Activated CD4-positive, alpha-beta T cell treated with anti-CD3 and anti-CD28 coated beads for 24 hours (primary cell): ENCODE measurements at places on chromosomes 12 and 14.

GRCh38 chr14:81682134-81682533 is 148.5 kb upstream of the SEL1L start:
- no peak for DNase-seq

DNA sequence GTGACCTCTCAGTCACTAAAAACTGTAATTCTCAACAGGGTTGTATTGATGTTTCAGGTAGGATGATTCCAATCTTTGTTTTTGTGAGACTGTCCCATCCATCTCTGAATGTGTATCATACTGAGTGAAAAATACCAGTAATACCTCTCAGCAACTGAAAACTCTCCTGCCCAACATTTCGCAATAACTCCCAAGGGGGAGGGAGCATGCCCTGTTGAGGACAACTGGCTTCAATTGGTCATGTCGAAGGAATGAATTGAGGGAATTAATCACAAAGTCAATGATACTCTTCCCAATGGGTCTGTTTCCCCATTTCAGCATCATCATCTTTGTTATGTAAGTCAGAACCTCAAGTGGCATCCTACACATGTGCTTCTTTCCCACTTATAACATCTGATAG is 102.4 kb upstream of the E2F7 start:
- DNase-seq: no peak

DNA sequence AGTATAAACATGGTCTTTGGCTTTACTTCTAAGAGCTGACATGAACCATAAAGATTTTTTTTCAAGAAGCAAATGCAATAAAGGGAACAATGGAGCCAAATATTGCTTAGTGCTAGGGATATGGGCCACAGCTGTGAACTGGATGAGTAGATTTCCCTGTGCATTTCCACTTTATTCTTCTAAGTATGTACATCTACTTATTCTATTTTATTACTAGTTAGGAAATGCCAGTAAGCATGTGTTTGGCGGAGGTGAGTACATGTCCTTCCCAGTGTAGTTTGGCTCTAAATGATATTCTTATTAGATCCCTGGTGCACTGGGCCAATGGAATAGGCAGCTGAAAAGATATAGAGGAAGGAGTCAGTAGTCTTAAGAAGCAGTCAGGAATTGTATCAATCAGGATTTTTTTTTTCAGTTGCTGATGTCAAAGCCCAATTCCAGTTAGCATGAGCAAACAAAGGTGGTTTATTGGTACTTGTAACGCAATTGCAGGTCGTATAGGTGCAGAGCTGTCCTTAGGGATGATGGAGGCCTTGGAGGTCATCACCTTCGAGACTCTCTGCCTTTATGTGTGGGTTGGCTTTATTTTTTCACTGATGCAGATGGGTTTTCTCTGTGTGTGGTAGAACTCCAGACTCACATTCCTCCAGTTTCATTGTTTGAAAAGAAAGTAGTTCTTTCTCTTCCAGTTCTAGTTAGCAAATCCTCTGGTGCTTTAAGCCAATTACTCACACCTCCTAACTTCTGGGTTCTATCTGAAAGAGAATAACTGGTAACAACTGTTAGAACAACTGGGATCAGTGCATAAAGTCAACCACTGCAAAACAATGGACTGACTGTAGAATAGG is 139.0 kb upstream of the LRIG3 start:
- DNase-seq: no peak

GRCh38 chr12:6383572-6384498 is at the start of gene LTBR:
Gene LTBR (plus strand): TSS chr12:6384162. CDS start chr12:6384359, 197 bp downstream.
- no peak for DNase-seq

- no peak for DNase-seq
Measured at GRCh38 chr14:24851406-24851805, 198.5 kb downstream of the STXBP6 start.

DNA sequence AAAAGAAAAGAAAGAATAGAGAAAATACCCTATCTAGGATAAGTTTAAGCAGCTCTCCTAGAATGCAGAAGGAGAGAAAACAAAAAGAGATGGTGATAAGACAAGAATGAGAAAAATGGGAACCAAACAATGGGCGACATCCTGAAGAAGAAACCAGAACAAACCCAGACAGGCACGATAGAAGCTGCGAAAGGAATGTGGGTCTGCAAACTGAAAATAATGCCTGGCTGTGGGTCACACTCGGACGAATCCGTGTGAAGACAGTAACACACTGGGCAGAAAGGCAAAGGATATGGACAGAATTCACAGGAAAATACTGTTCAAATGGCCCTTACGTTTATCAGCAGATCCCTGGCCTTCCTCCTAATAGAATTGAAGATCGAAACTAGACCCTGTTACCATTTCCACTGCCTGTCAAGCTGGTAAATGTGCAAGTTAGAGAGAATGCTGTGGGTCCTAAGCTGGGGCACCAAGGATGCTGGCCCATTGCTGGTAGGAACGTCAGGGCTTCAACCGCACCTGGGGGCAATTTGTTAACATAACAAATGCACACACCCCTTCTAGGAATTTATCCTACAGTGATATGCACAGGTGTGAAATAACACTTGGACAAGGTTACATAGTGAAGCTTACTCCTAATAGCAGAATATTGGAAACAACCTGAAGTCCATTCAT is 117.5 kb upstream of the RFLNA start:
- no peak for DNase-seq

DNA sequence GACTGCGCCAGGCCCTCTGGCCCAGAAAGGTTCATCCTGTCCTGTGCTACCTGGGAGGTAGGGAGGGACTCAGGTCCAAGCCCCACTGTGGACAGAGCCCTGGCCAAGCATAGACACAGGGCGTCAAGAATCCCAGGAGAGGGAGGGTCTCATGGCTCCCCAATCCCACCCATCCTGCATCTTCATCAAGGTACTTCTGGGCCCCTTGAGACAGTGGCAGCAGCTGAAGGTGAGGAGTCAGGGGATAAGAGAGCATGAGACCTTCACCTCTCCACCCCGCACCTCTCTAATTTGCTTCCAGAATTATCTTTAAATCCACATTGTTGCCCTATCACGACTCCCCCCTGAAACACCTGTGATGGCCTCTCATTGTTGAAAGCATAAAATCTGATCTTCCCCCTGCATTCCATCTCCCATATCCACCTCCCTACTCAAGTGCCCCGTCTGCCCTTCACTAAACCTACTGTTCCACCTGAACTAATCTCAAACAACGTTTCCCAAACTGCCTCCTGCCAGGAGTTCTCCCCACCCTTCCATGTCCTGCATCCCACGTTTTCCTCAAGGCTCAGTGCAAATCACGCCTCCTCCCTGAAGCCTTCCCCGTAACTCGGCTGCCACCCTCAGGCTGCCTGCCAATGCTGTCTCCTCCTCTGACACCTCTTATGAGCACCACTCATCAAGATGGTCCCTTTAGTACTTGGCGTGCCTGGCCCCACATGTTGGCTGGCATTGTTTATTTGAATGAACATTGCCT is 27.1 kb downstream of the KRT18 start:
- DNase-seq: no peak

DNA sequence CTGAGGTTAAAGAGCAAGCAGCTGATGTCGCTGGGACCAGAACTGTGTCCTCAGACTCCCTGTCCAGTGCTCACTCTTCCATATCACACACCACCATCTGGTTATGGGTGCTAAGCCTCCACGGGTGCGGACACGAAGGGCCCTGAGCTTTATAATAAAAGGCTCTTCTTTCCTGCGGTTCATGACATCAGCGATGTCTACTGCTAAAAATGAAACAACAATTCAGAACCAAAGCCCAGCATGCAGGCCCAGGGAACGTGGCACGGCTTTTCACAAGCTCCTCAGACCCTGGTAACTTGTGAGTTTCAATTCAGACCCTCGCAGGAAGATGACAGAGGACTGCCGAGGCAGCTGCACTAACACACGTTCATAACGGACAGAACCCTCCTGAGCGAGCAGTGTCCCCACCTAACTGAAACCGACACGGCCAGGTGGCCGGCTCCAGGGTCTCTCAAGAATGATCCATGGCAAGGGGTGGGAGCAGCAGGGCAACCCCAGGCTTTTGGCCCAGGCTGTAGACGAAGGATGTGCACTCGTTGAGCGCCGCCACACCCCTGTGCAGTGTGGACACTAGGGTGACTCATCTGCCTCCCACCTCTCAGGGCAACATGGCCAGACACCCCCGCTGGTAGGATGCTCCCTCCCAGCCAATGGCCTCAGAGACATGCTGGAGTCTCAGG is 180.3 kb downstream of the CALM1 start:
- DNase-seq: no peak

- no peak for DNase-seq
Measured at GRCh38 chr12:50188875-50189575, 21.9 kb upstream of the CERS5 start.

GRCh38 chr14:73743431-73743931 is 29.3 kb upstream of the PNMA1 start:
- no peak for DNase-seq

- no peak for DNase-seq
Measured at GRCh38 chr14:81066672-81067071, 111.3 kb downstream of the TSHR start.

GRCh38 chr12:63911341-63911740 is 66.8 kb downstream of the SRGAP1 start:
- DNase-seq: no peak

DNA sequence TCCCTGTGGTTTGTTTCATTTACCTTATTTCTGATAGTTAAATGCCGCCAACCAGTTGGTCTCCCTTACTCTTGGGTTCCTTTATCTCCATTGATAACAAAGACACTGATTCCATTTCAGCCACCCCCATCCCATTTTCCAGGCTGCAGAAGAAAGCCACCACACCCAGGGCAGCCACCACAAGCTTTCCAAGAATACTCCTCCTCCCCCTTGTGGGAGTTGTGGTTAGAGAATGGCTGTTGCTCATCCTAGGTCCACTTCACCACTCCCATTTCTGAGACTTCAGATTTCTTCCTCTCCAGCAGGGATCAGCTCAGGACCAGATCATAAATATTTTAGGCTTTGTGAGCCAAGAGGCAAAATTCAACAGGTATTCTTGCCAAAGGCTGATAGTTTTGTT is 73.9 kb downstream of the ANO4 start:
- DNase-seq: no peak

DNA sequence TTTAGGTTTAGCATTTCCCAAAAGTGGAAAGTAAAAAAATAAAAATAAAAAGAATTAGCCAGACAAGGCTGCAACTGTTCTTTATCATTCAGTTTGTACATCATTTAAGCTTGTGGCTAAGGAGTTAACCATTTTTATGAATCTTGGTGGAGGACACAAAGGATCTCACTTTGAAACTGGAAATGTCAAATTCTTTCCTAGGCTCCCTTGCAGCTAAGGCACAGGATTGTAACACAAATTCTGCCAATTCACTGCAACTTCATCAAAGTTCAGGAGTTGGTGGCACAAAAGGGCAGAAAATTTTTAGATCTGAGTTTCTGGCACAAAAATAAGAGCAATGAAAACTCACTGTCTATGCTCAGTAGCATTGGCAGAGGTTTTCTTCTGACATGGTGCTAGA is 211.2 kb upstream of the SYT10 start:
- no peak for DNase-seq

DNA sequence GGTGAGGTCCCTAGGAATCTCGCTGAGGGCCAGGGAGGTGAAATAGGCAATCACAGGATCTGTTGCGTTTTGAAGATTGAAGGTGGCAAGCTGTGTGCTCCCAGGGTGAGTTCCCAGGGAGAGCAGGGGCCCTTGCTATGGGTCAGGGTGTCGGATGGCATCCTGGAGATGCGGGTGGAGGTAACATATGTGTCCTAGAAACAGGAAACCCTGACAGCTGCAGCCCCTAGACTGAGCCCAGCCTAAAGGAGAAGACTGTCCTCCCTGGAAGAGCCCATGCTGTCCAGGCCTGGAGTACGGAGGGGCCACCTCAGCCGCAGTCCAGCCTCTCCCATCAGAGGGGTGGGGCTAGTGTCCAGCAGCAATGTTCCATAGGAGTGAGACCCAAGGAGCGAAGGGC is 194.2 kb downstream of the NTF3 start:
- no peak for DNase-seq

DNA sequence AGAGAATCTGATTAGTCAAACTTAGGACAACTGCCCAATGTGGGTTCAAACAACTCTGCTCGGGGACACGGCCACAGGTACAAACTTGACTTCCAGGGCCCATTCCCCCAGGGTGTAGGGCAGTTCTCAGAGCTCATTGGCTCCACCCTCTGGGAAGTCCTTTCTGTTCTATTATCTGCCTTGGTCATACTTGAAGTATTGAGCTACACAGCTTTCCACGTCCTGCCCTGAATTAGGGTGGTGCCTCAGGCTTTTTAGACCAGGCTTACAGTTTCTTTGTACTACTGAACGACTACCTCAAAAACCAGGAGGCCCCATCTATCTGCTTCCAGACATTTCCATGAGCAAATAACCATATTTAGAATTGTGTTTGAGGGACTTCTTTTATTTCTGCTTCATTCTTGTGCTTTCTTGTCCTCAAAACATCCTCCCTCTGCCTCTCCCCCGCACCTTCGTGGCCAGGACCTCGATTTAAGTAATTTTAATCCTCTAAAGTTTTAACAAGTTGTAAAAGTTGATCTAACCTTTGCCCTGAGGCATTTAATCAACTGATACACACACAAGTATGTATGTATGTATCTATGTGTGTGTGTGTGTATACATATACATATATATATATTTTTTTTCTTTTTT is 281.7 kb upstream of the AMIGO2 start:
- no peak for DNase-seq

GRCh38 chr14:62269204-62269603 is 507.0 kb downstream of the SNAPC1 start:
- no peak for DNase-seq

GRCh38 chr12:55470088-55470829 is at the start of gene OR6C70:
Gene OR6C70 (minus strand): TSS chr12:55470138. CDS start chr12:55470138, 0 bp downstream.
- DNase-seq: no peak

DNA sequence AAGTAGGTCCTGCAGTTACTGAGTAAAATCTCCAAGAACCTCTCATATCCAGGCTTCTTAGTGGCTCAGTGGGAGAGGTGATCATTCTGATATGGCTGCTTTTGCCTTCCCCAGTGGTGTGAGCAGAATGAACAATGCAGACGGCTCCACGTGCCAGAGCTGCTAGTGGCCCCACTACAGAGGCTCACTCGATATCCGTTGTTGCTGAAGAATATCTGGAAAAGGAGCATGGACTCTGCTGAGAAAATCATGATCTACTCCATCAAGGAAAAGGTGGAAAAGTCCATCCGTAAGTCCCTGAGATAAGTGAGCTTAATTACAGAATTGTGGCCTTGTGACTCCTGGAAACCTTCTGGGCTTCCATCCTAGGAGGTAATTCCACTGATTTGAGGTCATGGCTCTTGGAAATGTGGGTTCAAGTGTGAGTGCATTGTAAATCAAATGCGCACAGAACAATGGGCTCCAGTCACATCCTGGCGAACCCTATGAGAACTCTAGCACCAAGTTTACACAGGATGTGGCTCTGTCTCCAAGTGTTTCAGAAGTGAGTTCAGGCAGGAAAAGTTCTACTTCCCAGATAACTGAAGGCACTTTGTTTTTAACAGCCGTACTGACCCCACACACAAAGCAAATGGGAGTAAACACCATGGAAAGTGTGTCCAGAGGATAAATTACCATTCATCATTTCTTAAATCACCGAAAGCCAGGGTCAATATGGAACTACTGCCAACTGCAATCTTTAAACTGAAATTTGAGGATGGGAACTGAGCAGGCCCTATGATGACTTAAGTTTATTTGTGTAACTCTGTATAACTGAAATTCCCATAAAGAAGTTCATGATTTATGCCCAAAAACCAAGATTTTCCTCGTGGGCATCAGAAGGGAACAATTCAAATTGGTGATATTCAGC is 51.4 kb downstream of the PLEKHG7 start:
- DNase-seq: no peak

- no peak for DNase-seq
Measured at GRCh38 chr12:129719416-129719815, 184.4 kb downstream of the TMEM132D start.
